ENCODE measurements at places on chromosomes 4 and X. TPM values are rescaled to one million over a fixed set of nuclear protein-coding genes. Genes with fewer than 3 reads are reported as not detected.

DNA sequence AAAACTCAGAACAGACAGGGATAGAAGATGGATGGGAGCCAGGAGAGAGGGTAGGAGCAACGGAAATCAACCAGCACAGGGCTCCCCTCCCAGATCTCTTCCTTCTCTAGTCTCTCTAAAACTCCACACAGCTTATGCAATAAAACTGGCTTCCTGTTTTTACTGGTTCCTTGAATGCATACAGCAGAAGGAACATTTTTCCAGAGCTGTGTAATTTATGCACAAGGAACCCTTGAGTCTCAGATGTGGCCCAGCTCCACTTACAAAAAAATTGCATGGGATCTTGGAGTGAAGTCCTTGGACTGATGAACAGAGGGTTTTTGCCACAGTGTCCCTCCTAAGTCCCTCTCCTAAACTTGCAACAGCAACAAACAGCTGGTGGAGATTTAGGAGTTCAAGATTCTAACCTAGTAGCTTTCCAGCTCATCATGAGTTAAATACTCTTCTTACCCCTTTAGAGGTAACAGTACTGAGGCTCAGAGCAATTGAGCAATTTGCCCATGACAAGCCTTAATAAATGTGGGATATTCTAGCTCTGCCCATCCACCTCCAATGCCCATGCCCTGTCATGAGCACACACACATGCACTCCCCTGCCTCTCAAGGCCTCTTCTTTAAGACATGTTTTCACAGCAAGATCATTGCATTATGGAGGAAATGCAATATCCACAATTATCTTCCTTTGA is 18.4 kb upstream of the CC2D2A start:
- H3K36me3 ChIP-seq, result no peaks in the 10 kb centered on the region
- DNase-seq, result no peak
- peak overlapping the region; percentile 35 for H3K27ac ChIP-seq
- no peaks in the 10 kb centered on the region for H3K27me3 ChIP-seq

DNA sequence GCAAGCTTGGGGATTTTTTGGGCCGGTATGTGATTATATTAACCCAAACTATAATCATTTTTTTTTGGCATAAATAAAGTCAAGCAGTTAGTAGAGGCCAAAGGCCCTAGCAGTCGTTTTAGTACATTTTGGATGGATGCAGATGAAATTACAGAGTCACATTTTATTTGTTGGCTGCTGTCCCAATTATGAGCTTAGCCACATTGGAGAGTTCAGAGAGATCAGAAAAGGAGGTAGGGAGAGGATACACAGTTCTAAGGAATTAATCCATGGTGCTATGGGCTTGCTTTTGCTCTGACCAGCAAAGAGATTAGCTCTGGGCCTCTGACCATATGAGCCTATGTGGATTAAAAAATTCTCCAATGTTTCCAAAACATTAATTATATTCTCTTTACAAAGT is 395.1 kb downstream of the RAPGEF2 start:
- peaks cover 3% of the 10 kb centered on the region for H3K27me3 ChIP-seq
- no peak for DNase-seq
- no peaks in the 10 kb centered on the region for H3K36me3 ChIP-seq
- no peak overlapping the region for H3K27ac ChIP-seq
- no peak overlapping the region for H3K4me3 ChIP-seq

- H3K4me1 ChIP-seq, result no peaks in the 10 kb centered on the region
- H3K27me3 ChIP-seq, result no peaks in the 10 kb centered on the region
- no peak for DNase-seq
- no peak overlapping the region for H3K27ac ChIP-seq
- no peaks in the 10 kb centered on the region for H3K36me3 ChIP-seq
These were observed 1379.9 kb downstream of the TECRL start for GRCh38 chr4:63029380-63029779.

DNA sequence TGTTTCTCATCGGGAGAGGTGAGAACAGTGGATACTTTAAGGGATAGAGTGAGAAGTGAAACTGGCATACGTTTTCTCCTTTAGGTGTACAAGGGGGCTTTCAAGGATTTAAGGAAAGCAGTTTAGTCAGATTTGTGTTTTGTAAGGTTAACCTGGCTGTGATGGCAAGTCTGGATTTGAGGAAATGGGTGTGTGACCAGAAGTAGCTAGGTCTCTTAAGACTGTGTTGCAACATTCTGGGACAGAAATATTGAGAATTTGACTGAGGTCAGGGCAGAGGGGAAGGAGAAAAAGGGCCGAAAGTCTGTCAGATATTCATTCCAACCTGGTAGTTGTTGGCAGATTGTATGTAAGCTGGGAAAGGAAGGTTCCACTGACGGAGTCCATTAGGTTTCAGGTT is 10.4 kb upstream of the GABRE start:
- H3K4me3 ChIP-seq, result no peak overlapping the region
- H3K4me1 ChIP-seq, result no peaks in the 10 kb centered on the region
- H3K27ac ChIP-seq, result no peak overlapping the region
- no peaks in the 10 kb centered on the region for H3K27me3 ChIP-seq
- H3K36me3 ChIP-seq, result no peaks in the 10 kb centered on the region
- DNase-seq, result no peak

GRCh38 chr4:26839534-26839951 is 21.1 kb upstream of the STIM2 start:
- H3K36me3 ChIP-seq, result no peaks in the 10 kb centered on the region
- H3K27ac ChIP-seq, result no peak overlapping the region
- DNase-seq, result no peak
- peaks cover 6% of the 10 kb centered on the region for H3K4me1 ChIP-seq
- no peaks in the 10 kb centered on the region for H3K27me3 ChIP-seq

DNA sequence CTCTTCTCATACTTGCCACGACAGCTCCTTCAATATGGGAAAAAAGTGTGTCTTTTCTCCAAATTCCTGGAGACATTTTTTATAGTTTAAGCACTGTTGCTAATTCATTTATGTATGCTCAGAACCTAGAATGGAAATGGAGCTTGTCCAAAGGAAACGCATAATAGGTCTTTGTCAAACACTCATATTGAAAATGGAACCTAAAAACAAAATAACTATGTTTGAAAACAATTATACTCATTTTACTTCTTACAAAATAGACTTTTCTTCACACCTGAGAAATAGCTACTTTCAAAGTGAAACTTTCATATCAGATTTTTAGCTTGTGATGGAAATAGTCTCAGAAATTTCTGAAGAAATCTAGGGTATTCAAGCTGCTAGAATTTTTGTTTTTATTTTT is 529.7 kb upstream of the BOD1L1 start:
- H3K4me1 ChIP-seq, result no peaks in the 10 kb centered on the region
- H3K27me3 ChIP-seq, result peaks cover 2% of the 10 kb centered on the region
- H3K4me3 ChIP-seq, result no peak overlapping the region

- no peak overlapping the region for H3K27ac ChIP-seq
- H3K4me1 ChIP-seq, result peaks cover 14% of the 10 kb centered on the region
- H3K27me3 ChIP-seq, result no peaks in the 10 kb centered on the region
- DNase-seq, result no peak
These were observed 228.7 kb upstream of the ANKRD50 start for GRCh38 chr4:124941267-124941666.

- DNase-seq, result no peak
- peaks cover 13% of the 10 kb centered on the region for H3K36me3 ChIP-seq
- no peaks in the 10 kb centered on the region for H3K27me3 ChIP-seq
- no peak overlapping the region for H3K27ac ChIP-seq
- H3K4me3 ChIP-seq, result no peak overlapping the region
These were observed 17.2 kb downstream of the PROM1 start for GRCh38 chr4:16066586-16067128.

SMIM10L2A gene
- total RNA-seq, result 2.6 TPM

GRCh38 chr4:5631352-5632065 is 76.8 kb downstream of the EVC2 start:
- H3K36me3 ChIP-seq, result peaks cover 6% of the 10 kb centered on the region
- DNase-seq, result no peak
- H3K4me1 ChIP-seq, result peaks cover 3% of the 10 kb centered on the region
- H3K4me3 ChIP-seq, result no peak overlapping the region

DNA sequence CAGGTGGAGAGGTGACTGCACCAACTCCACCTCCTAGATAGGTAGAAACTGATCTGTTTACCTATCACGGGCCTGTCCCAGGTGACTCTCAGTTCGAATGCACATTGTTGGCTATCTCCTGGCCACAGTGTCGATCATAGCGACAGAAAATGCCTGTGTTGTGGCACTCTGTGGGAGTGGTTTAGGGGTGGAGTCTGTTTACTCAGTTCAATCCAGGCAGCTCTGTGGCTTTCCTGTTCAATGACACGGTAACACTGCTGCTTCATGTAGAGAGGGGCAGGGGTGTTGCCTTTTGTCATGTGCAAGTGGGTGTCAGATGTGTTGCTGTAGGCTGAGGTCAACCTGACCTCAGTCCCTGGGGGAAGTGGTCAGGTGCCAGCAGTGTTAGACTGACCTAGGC is 1602.4 kb downstream of the TECRL start:
- H3K27me3 ChIP-seq, result no peaks in the 10 kb centered on the region
- no peak for DNase-seq
- no peak overlapping the region for H3K27ac ChIP-seq
- no peak overlapping the region for H3K4me3 ChIP-seq

All from type B pancreatic cell (in vitro differentiated cells).